ENCODE measurements at places on chromosomes 11 and 22.

- no peak for DNase-seq
Observed at GRCh38 chr22:40256516-40256915, 78.8 kb downstream of the TNRC6B start.

DNA sequence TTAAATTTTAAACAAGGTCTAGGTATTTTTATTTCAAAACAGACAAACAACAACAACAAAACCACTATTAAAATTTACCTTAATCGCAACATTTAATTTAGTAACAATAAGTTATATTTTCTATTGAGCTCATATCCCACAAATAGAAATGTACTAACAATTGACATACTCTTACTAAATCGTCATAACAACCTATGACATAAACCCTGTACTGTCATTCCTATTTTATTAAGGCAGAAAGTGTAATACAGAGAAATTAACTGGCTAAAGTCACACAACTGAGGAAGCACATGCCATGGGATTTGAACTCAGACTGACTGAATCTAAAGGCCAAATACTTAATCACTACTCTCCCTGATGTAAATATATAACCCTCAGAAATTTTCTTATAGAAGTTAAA, 3.0 kb downstream of the KIF18A start:
- DNase-seq = no peak

GRCh38 chr11:61828629-61829407, 718 bp downstream of the FADS2 start:
- DNase-seq = no peak

- no peak for DNase-seq
Observed at GRCh38 chr11:77081976-77082836, 15.4 kb downstream of the CAPN5 start.

DNA sequence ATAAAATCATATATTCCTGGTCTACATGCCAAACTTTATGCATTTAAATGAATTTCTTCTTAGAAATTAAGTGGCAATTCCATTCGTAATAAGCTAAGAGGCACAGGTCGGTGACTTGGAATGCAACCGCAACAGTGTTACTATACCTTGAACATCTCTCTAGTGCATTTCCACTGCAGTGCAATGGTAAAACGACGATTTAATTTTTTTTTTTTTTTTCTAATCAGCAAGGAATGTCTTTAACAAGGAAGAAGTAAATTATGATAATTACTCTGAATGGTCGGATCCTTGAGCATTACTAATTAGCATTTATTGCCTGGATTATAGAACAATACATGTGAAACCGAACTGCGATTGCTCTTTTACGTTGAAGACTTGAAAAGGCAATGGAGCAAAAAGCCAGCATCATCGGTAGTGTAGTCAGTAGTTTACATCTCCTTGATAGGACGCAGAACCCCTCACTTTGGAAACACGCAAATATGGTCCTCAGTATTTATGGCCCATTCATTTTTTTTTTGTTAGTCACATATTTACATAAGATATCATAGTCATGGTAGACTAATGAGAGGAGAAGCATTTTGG, 20.2 kb downstream of the BLID start:
- peak; percentile 53 for DNase-seq

DNA sequence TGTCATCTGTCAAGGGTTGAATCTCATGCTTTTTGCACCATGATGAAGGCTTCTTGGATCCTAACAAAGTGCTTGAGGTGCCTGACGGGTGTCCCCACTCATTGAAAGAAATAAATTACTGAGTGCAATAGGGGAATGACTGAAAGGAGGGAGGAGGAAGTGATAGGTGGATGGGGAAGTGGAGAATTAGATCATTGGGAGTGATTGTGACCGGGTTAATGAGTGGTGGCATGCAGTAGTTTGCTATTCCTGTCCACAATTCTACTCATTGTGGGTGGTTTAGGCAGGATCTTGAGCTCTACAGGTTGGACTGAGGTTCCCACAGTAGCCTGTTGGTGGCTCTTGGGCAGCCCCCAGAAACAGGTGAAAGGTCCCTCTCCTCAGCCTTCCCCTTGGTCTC, 44.3 kb downstream of the THAP12 start:
- DNase-seq = no peak

GRCh38 chr22:38062791-38063190, 5.6 kb downstream of the PICK1 start:
- no peak for DNase-seq

DNA sequence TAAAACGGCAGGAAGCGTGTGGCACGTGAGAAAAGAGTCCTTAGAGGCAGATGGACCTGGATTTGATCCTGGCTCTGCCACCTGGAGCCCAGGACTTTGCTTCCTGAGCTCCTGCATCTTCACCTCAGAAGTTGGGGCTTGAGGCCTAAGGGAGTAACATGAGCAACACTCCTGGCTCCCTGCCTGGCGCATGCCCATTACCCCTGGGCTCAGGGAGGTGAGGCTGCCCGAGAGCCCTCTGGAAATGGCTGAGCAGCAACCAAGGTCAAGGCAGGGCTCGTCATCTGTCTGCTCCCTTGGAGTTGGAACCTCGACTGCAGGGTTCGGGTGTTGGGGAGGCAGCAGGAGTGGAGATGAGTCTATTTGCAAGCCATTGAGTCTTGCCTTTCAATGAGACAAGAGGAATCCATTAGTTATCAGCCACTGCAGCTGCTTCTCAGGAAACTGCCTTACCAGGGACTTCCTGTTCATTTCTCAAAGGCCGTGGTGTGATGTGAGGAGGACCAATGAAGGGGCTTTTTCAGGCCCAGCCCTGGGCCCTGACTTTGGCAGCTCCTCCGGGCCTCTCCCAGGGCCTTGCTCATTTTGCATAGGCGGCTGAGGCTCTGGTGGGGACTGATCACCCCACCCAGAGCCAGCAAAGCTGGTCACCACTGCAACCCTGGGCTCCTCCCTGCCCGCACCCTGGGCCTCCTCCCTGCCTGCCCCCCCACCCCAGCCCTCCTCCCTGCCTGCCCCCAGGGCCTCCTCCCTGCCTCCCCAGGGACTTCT, 6.4 kb downstream of the FADS2 start:
- no peak for DNase-seq

DNA sequence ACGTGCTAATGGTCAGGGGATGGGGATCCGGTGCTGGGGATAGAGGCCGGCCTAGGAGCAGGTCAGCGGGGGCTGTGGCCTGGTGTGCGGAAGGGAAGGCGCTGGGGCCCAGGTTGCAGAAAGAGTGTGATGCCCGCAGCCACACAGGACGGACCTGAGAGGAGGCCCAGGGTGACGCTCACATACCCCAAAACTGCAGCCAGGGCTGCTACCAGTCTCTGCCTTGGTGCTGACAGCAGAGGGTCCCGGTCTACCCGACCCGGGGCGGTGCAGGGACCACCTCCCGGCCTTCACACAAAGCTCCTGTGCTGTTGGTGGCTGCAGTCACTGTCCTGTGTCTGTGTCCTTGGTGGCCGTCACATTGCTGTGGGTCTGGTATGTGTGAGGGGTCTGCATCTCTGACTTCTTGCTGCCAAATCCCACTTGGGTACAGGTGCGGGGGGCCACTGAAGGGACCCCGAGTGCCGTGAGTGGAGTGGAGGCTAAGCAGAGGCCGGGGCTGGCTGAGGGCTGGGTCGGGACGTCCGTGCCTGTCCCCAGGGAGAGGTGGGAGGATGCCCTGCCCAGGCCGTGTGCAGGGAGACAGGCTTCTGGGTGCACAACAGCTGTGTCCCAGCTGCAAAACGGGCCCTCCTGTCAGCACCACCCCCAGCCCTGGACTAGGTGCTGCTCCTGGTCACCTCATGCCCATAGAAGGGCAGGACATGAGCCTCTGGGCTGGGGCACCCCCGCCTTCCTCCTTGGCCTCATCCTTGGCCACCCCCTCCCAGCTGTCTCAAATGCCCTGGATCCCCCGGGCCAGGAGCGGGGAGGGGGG, 1.5 kb downstream of the LSP1 start:
- no peak for DNase-seq

DNA sequence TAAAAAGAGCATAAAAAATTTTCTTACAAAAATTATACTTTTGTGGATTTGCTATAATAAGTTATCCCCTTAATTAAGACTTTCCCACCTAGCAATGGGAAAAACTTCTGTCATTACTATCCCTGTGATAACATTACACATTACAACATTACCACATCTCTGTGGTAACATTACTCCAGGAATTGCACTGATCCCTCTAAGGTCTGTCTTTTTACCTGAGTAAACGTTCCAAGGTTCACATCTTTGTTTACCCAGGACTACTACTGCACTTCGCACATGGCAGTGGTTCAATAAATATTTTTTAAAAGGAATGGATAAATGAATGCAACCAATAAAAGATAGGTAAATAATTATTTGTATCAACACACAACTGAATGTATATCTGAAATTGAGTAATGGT, 92.4 kb upstream of the NOX4 start:
- DNase-seq = no peak

DNA sequence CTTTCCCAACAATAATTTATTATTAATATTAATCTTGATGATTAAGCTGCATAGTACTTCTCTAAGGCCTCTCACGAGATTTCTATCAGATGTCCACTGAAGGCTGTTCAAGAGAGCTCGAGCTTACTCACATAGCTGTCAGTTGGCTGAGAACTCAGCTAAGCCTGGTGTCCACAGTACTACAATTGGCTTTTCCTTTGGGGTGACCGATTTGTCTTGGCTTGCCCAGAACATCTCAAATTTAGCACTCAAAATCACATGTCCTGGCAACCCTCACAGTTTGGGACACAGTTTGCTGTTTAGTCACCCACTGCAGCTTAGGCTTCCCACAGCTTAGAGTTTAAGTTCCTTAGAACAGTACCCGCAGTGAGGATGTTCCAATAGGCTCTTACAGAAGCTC, 96.5 kb downstream of the LUZP2 start:
- DNase-seq = no peak

GRCh38 chr11:121561240-121561639, 108.5 kb upstream of the SORL1-AS1 start:
- DNase-seq = no peak

GRCh38 chr11:123478352-123478987, 48.4 kb downstream of the GRAMD1B start:
- DNase-seq = no peak

DNA sequence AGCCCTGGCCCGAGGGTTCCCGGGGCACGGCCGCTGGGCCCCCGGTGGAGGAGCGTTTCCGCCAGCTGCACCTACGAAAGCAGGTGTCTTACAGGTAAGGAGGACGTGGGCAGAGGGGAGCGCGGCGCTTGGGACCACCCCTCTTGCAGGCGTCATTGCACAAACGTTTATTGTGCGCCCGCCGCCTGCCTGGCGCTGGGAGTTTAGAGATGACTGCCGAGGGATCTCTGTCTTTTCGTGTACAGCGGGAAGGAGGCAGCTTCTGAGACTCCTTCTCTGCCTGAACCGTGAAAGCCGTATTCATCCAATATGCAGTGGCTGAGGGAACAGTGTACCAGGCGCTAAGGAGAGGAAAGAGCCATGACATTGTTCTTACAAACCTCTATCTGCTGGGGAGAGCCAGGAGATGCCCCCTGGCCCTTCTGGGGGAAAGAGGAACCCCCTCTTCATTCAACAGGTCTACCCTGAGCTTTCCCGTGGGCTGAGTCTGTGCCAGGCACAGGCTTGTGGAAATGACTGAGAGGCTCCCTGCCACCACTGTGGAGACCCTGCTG, 13.8 kb upstream of the DGKZ start:
- DNase-seq = no peak

Measured in BJ (cell line).